ENCODE measurements at places on chromosomes 7 and 10. TPM values are rescaled to one million over a fixed set of nuclear protein-coding genes. Genes with fewer than 3 reads are reported as not detected.

GRCh38 chr10:11262494-11263345, 245.0 kb downstream of the CELF2 start:
- DNase-seq = no peak

GRCh38 chr10:119289227-119289920, 82.0 kb downstream of the GRK5 start:
- DNase-seq = no peak

- peak; percentile 11 for DNase-seq
These were observed 165.9 kb downstream of the ABCA13 start for GRCh38 chr7:48337012-48337621.

GRCh38 chr7:80078159-80078731, 56.4 kb upstream of the GNAI1 start:
- DNase-seq = no peak

GRCh38 chr10:62614389-62615157, 189.9 kb upstream of the ADO start:
- DNase-seq = no peak

DNA sequence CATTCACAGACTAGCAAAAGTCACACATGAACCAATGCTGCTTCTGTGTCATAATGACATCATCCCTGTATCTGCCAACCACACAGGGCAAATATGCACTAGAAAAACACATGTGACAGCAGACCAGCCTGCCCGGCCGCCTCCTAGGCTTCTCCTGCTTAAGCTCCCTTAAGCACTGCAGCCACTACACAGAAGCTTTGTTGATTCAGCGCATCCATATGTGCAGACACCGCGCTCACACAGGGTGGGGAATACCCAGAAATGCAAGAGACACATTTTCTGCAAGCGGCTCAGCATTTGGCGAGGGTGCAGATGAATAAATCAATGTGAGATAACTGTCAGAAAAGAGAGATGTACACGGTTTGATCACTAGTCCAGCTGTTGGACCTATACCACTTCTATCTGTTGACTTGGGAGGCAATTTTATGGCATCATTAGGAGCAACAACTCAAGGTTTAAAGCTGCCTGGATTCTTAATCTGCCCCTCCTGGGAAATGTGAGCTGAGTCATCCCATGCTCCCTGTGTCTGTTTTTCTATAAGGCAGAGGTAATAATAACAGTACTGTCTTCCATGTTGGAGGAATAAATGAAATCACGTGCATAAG, 33.4 kb downstream of the CPXM2 start:
- no peak for DNase-seq

DNA sequence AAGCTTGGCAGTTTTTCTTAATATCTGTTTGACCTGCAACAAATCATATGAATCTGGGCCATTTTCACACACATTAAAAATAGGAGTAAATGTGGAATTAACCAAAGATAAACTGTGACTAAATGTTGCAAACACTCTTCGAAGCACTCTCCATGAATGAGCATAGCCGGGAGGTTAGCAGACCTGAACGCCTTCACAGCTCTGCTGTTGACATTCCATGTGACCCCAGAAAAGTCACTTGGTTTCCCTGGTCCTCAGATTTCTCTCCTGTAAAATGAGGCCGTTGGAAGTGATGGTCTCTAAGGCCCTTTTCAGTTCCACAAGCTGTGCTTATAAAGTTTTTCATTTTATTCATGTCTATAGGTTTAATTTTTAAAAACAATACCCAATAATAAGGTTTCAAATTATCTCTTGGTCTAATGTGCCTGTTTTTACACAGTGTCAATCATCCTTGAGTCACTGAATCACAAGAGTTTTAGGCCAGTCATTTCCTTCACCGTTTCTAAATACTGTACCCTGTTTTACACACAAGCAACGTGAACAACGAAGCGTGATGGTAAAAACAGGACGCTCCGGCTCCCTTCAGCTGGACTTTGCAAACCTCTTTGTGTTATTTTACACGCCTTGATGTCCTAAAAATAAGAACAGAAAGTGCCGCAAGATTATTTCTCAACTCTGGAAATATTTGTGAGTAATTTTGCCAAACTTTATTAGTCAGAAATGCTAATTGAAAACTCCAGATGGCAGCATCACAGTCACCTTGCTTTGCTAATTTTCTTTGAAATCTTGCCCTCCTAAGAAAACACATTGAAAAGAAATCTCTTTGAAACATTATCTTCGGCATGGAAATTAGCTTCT, 38.6 kb upstream of the MET start:
- no peak for DNase-seq

DNA sequence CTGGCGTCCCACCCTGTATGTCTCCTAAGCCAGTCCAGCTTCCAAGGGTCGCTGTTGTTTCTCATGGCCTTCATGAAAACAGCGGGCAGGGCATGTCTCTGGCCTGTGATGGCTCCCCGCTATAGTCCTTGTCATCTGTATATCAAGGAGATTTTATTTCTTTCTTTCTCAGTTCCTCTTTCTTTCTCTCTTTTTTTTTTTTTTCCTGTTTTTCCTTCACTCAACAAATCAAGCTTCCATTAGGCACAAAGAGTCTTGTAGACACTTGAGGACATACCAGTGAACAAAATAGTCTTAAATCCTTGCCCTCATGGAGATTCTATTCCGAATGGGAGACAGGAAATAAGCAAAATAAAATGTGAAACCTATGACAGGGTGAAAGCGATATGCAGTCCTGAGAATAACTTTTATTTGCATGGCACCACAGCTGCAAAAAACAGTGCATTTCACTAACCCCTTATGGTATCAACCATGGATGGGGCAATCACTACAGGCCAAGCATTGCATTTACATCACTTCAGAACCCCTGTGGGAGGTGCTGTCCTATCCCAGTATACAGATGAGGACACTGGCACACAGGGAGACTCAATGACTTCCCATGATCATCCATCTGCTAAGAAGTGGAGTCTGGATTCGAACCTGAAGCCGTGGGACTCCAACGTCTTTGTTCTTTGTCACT, 50.7 kb downstream of the SYPL1 start:
- peak; percentile 93 for DNase-seq

GRCh38 chr10:132685921-132686680, 99.8 kb downstream of the NKX6-2 start:
- DNase-seq = no peak

DNA sequence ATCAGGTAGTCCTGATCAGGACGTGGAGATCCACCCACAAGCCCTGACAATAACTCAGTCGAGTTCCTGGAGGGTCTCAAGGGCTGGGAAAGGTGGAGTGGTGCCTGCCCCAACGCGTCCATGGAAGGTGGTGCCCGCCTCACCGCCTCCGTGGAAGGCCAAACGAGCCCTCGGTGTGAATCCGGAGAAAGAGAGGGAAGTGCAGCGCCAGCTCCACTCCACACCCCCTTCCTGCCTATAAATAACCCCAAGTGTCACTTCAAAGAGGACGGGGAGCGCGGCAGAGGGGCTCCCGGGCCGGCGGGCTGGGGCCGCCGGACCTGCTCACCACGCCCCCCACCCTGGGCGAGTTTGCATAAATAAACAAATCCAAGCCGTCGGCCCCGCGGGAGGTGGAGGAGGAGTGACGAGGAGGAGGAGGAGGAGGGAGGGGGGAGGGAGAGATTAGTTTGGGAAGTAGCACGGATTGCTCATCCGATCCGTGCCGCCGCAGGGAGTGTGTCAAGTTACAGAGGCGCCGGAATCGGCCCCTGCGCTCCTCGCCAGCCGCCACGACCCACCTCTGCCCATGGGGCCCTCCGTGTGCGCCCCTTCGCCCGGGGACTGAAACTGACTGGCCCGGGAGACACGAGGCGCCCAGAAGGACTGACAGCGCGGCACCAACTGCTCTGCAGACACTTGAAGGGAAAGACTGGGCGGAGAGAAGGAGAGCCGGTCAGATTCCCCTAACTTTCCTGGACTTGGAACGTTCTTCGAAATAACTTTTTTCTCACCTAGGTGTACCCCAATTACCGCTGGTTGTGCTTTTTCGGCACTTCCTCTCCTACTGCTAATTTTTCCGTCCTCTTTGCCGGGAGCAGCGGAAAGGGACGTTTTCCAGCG, at the start of gene COL13A1:
Gene COL13A1, plus strand, starts transcription at position 473 of the 882 bp plus-strand sequence. CDS start 518 bp downstream, outside the sequence.
- no peak for DNase-seq

DNA sequence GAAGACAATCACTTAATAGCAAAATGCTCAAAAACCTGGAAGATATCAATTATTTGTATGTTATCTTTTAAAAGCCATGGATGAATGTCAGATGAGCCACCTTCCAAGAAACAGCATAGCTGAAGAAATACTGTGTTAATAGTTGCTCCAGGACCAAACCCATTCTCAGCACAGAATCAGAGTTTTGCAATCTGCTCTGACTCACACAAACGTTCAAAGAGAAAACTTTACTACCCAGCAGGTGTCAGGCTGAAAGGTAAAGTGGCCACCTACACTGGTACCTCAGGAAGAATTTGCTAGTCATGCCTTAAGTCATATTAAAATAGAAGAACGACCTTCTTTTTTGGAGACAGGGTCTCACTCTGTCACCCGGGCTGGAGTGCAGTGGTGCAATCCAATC, 526.5 kb downstream of the PARD3 start:
- no peak for DNase-seq

DNA sequence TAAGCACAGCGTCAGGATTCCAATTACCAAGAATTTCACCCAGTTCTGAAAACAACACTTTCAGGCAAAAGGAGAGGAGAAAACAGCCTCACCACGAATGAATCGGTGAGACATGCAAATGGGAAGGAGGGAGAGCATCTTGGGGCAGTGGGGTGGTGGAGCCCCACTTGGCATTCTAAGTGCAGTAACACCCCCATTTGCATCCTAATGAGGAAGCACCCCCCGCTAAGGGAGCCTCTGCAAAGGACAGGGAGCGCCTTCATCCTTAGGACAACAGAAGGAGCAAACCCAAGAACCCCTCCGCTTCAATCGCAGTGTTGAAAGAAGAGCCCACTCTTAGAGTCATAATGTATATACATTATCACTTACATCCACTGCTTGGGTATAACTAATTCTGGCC, 46.8 kb downstream of the NRAP start:
- no peak for DNase-seq

- DNase-seq = no peak
These were observed 33.6 kb downstream of the SUFU start for GRCh38 chr10:102537367-102537766.

DNA sequence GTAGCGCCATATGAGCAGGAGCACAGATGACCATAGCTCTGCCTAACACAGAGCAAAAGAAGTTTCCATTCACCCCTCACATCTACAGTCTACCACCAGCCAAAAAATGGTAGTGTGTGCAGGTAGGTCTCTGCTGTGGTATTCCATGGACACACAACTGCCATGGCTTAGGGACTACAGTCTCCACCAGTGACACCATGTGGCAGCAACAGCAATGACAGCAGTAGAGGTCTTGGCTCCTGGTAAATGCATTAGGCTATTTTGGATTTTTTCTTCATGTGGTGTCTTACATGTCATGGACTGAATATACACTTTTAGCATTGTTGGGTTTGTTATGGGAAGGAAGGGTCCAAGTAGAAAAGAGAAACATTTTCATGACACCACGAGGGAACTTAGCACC, 70.1 kb upstream of the CABCOCO1 start:
- DNase-seq = peak; percentile 21

The ADCYAP1R1 gene
- total RNA-seq = not detected

The SKIDA1 gene
- 0.06 TPM for total RNA-seq

The NAMPT gene
- total RNA-seq = 80.2 TPM

The PSTK gene
- 8.0 TPM for total RNA-seq
